ENCODE measurements at places on chromosomes 16 and 17. TPM values are rescaled to one million over a fixed set of nuclear protein-coding genes. Genes with fewer than 3 reads are reported as not detected.

TBC1D3H gene
- not detected for total RNA-seq

VAMP2 gene
- total RNA-seq: 8.1 TPM

NT5M gene
- 1.2 TPM for total RNA-seq

DNA sequence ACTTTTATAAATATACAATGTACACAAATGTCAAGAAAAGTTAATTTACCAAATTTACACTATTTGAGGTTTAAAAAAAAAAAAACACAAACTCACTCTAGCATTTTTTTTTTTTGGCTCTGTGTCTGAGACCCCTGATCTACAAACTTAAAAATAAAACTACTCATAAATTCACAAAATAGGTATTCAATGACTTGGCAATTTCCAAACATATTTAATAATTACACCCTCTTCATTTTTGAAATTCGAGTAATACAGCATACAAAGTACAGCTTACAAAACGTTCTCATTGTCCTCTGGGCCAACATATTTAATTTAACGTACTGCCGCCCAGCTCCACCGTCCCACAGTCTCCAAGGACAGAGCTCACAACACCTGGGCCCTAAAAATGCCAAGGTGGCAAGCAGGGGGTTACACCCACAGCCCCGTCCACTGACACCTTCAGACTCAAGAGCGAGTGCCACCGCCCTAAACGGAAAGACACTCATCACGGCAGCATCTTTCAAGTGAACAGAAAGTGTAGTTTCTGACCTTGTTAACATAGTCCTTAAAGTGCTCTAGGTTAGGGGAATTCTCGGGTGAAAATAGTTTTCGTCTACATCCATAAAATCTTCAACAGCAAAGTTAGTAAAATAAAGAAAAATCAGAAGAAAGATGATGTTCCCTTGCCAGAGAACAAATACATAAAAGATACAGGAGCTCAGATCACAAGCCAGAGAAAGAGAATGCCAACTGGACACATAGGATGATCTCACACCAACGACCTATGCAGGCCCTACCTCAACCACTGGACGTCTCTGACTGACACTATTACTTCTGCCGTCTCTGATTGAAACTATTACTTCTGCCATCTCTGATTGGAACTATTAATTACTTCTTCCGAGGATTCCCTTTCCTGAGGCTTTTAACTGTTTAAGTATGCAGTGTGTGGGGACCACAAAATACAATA, 4.2 kb downstream of the ADCY9 start:
- H3K4me1 ChIP-seq: peaks cover 16% of the 10 kb centered on the region
- no peak for DNase-seq
- H3K36me3 ChIP-seq: peaks cover 6% of the 10 kb centered on the region

DNA sequence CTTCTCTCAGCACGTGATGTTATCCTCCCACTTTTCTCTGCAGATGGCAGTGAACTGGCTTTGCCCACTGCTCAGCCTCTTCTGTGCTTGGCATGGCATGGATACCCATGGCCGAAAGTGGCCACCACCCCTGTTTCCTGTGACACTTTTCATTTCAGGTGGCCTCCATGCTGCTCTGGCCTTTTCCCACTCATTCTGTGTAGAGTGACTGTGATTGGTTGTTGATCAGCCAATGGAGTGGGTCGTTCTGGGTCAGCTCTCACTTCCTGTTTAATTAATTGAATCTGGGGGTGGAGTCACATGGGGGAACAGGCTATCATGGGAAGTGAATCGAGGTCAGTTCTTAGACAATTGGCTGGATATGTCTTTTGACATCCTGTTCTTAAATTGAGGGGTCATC, 350.1 kb upstream of the EEF2KMT start:
- no peaks in the 10 kb centered on the region for H3K36me3 ChIP-seq
- no peak for DNase-seq
- H3K27ac ChIP-seq: no peak overlapping the region
- no peak overlapping the region for H3K4me3 ChIP-seq
- no peaks in the 10 kb centered on the region for H3K27me3 ChIP-seq

DNA sequence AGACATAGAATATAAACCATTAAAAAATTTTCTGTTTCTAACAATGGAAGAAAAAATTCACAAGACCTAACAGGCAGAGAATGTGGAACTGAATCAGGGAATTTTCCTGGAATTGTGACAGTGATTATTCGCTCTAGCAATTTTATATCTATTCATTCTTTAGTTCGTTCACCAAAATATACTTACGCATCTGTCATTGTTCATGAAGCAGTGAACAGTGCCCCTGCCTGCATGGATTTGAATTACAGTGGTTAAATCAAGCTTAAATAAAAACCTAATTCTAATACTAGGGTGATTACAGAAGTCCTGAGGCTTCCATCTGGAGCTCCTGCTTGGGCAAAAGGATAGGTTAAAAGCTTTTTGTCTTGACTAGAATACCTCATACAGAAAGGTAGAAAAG, 48.6 kb downstream of the ABCA8 start:
- no peak overlapping the region for H3K27ac ChIP-seq
- no peaks in the 10 kb centered on the region for H3K36me3 ChIP-seq
- no peaks in the 10 kb centered on the region for H3K27me3 ChIP-seq

DNA sequence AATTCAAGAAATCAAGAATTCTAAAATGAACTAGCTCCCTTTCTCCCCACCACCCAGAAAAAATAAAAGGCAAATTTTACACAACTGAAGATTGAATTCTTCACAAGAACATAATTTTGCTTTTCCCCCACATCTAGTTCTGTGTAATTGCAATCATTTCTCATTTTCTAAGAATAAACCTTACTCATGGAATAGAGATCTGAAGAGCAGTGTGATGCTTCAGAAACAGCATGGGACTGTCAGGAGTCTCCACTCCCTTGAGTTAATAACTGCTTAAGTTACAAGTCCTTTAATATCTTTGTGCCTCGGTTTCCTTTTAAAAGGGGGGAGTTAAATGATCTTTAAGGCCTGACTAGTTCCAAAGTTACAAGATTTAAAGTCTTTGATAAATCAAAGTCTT, 53.7 kb downstream of the CACNG1 start:
- DNase-seq: no peak
- H3K27me3 ChIP-seq: no peaks in the 10 kb centered on the region
- H3K4me1 ChIP-seq: peaks cover 5% of the 10 kb centered on the region

GRCh38 chr17:61239953-61240352, 159.7 kb upstream of the TBX2 start:
- peaks cover 2% of the 10 kb centered on the region for H3K4me1 ChIP-seq
- DNase-seq: no peak
- H3K36me3 ChIP-seq: no peaks in the 10 kb centered on the region

DNA sequence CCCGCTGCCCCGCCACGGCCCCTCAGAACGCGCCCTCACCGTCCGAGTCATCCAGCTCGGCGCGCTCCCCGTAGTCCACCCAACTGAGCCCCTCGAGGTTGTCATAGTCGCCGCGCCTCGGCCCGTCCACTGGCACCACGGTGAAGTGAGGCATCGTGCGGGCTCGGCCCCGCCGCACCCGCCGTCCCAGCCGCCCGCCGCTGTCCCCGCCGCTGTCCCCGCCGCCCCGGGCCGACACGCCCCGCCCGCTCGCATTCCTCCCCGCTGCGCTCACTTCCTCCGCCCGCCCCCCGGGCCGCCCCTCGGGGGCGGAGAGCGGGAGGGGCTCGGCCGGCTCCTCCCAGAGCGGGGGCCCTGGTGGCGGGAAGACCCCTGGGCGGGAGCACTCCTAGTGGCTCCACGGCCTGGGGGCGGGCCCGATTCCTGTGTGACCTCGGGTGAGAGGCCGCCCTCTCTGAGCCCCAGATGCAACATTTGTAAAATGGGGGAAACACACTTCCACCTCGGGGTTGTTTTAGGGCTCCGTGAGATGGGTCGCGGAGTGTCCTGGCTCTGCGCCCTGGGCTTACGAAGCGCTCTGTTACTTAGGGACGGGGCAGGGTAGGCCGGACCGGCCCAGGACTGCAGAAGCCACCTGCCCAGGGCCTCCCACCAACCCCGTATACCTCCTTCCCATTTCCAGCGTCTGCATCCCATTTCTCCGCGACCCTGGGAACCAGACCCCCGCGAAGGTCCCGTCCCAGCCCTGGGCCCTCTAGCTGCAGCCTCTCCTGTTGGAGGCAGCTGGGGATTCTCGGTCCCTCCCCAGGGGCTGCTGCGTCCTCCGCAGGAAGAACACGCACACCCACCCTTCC, at the start of gene SLC12A4:
TSS of gene SLC12A4 (minus strand) at position 238 of the 854 bp plus-strand sequence. CDS start at position 154, 84 bp downstream.
- DNase-seq: peak; percentile 72
- peak within 1 kb of the TSS; percentile 89 for H3K4me3 ChIP-seq
- no peaks in the 10 kb centered on the region for H3K27me3 ChIP-seq
- H3K27ac ChIP-seq: peak within 1 kb of the TSS; percentile 85
- H3K4me1 ChIP-seq: peaks cover 25% of the 10 kb centered on the region
- peaks cover 5% of the 10 kb centered on the region for H3K36me3 ChIP-seq

DNA sequence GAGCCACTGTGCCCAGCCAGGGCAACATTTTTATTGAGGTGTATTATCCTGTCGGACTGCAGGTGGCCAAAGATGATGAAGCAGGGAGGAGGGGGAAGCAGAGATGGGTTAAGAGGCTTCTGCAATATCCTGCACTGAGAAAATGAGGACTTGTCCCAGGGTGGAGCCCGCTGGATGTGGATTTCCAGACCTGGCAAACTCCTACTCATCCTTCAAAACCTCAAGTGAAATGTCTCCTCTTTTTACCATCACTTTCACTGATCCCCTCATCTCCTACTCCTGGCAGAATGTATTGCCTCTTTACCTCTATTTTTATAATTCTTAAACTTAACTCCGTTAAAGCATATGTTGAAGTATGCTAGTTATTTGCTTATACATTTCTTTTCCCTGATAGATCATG, 60.9 kb downstream of the MGAT5B start:
- H3K4me1 ChIP-seq: no peaks in the 10 kb centered on the region
- DNase-seq: no peak
- no peak overlapping the region for H3K4me3 ChIP-seq
- no peak overlapping the region for H3K27ac ChIP-seq
- H3K36me3 ChIP-seq: no peaks in the 10 kb centered on the region
